ENCODE measurements at places on chromosomes 16 and 17. TPM values are rescaled to one million over a fixed set of nuclear protein-coding genes. Genes with fewer than 3 reads are reported as not detected.

The TEX2 gene
- 11.3 TPM for total RNA-seq

The KRTAP4-1 gene
- not detected for total RNA-seq

The DGKE gene
- total RNA-seq, result 19.3 TPM

The KCNJ16 gene
- not detected for total RNA-seq

The FOXL1 gene
- total RNA-seq, result not detected

The ZNF48 gene
- total RNA-seq, result 7.4 TPM
